ENCODE measurements at places on chromosomes 6 and 20. TPM values are rescaled to one million over a fixed set of nuclear protein-coding genes. Genes with fewer than 3 reads are reported as not detected.

DNAH8 gene
- total RNA-seq: not detected

AIF1 gene
- not detected for total RNA-seq

LIME1 gene
- total RNA-seq: 13.1 TPM

LY6G5C gene
- 1.4 TPM for total RNA-seq

DDR1 gene
- total RNA-seq: 36.1 TPM

TRIM40 gene
- total RNA-seq: not detected

ATXN1 gene
- 2.5 TPM for total RNA-seq

APMAP gene
- total RNA-seq: 178 TPM

CCDC170 gene
- total RNA-seq: 0.11 TPM

EYS gene
- not detected for total RNA-seq

HLA-DQB1 gene
- not detected for total RNA-seq

TNFRSF6B gene
- total RNA-seq: 1.4 TPM

PHACTR1 gene
- total RNA-seq: 0.06 TPM

CST7 gene
- total RNA-seq: not detected

MEP1A gene
- not detected for total RNA-seq

SLC2A10 gene
- total RNA-seq: not detected

POPDC3 gene
- 24.1 TPM for total RNA-seq

Measured in A549 treated with ZK216348 at 1 μM for 4 hours (cell line).